Stimulated activated CD4-positive, alpha-beta T cell treated with anti-CD3 and anti-CD28 coated beads, Interleukin-1b, Interleukin-23, amount 100 ng/mL, for 1 hour (primary cell): ENCODE measurements at places on chromosomes 6 and 20.

GRCh38 chr6:112289038-112289566 is 34.7 kb upstream of the LAMA4 start:
- no peak for DNase-seq

DNA sequence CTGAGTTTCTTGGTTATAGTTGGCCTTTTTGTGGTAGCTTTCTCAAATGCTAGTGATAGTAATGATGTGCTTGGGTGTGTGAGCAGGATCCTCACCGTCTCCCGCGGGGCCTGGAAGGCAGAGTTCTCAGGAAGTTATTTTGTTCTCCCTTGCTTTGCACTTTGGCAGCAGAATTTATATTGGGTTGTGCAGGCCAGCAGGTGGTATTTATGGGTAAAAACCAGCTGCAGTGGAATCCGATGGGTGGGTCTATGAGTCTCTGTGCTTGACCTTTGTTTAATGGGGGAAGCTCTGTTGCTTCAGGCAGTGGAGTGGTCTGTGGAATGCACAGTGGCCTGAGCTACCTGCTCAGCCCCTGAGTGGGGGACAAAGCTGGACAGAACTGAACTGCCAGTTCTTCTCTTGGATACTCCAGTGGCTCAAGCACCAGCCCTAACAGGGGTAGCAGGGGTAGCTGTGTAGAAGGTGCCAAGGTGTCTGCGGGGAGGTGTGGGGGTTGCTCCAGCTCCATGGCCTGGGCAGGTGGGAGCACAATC is 27.3 kb downstream of the IGF2R start:
- no peak for DNase-seq

DNA sequence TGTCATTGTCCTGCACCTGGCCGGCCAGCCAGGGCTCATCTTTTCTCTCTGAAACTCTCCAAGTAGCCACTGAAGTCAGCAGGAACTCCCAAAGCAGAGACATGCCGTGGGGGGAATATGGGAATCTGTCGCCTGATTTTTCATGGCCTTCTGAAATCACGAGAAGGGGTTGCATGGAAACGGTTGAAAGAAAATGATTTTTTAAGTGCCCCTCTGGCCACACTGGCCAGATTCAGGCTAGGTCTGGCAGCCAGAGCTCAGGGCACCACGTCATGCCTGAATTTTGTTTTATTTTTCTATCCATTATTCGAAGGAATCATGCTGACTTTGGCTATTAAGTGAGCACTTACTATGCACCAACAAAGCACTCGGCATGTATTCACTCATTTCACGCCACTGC is 65.2 kb downstream of the EYA2 start:
- no peak for DNase-seq

DNA sequence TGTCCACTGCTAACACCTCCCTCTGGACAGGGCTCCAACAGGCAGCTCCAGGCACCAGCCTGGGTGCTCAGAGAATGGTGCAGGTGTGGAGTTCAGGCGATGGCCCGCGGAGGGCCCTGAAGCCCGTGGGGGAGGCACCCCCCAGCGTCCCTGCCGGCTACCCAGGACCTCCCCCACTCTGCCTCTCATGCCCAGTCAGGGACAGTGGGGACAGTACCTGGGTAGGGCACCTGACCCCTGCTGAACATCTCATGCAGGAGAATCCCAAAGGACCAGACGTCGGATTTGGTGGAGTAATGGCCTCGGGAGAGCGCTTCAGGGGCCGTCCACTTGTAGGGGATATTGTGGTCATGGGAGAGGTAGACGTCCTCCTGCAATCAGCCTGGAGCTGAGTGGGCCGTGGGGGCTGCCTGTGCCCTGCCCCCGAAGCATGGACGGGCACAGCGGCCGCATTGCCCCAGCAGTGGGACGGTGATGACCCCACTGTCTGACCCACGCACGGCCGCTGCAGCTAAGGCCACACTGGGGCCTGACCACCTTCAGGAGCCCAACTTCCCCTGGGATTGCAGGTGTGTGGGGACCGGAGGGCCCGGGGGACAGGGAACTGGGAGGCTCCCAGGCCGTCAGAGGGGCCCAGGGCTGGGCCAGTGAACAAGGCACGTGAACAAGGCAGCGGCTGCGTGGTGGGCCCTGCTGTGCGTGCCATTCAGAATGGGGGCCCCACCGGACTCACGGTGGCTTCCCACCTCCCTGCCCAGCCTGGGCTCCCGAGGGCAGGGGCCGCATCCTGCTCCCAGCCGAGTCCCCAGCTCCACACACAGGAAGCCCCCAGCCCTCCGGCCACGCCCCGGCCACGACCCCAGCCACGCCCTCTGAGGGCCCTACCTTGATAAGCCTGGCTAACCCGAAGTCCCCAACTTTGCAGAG is 7.1 kb downstream of the PTK6 start:
- DNase-seq: no peak

DNA sequence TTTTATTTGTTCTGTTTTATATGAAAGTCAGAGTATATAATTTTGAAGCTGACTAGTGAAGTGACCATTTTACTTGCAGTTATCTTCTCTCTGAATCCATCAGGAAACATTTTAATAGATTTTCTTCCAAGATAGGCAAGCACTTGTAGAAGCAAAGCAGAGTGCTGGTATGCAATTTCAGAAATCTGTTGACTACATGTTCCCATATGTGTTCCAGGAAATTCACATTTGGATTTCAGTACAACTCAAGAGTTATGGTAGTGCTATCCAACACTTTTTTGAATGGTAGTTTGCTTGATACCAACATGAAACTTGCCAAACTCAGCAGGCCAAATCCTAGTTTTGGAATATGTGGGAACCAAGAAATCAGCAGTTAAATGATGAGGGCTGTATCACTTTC is 94.0 kb downstream of the CENPW start:
- no peak for DNase-seq

DNA sequence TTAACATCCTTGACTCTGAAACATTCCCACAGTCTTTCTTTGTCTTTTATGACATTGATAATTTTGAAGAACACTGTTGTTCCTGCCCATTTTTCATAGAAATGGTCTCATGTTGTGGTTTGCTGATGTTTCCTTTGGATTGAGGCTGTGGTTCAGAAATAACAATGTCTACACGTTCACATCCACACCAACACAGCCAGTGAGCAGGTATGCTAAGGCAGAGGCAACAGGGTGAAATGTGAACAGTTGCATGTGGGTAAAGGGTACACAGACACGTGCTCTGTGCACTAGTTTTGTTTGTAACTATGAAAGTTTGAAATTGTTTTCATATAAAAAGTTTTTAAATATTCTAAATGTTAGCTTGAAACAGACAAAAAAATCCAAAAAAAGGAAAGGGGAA is 78.4 kb downstream of the GINS1 start:
- no peak for DNase-seq

DNA sequence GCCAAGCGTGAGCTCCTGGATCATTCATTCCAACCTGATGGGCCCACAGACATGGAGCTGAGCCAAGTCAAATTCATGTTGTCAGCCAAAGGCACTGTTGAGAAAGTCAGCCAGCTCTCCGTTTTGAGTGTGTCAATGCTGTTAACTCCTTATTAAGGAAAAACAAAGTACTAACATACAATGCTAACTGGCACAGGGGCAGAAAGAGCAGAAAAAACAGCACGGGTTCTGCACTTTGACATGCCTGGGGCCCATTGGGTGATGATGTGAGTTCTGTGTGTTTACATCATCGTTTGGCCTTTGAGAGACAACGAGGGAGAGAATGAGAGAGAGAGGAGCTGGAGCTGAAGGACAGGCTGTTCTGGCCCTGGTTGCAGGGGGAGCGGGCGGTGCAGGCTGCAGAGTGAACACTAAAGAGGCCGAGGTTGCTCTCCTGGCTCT is 85.9 kb downstream of the SMOC2 start:
- DNase-seq: no peak

DNA sequence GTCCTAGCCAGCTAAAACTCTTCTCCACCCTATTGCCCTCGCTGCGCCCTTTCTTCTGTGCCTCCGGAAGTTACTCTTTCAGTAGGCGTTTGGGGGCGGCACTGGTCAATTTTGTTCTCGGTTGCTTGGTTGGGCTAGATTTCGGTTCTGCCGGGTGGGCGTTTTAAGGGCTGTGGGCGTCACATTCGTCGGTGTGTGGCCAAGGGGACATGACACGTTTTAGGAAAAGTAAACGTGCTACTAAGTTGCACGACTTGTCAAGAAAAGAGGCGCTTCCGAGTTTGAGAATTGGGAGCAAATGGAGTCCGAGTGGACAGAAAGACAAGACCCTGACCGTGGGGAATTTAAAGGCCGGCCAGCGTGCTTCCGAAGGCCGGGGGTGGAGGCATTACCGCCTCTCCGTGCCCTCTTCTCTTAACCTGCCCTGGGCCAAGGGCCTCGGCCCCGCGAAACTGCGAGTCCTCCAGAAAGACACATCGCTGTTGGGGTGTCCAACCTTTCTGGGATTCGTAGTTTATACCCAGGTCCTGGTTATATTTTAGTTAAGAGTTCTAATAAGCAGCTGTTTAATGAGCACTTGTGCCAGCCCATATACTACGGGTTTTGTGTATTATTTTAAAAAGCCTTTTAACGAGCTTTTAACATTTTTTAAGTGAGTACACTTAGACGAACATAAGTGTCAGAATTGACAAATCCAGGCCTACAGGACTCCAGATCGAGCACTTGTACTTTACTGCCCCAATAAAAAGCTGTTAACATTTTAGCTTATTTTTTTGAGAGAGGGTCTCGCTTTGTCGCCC is 664 bp upstream of the BAG6 start:
- no peak for DNase-seq

- DNase-seq: no peak
Measured at GRCh38 chr6:145818796-145819195, 4.2 kb upstream of the FBXO30 start.

DNA sequence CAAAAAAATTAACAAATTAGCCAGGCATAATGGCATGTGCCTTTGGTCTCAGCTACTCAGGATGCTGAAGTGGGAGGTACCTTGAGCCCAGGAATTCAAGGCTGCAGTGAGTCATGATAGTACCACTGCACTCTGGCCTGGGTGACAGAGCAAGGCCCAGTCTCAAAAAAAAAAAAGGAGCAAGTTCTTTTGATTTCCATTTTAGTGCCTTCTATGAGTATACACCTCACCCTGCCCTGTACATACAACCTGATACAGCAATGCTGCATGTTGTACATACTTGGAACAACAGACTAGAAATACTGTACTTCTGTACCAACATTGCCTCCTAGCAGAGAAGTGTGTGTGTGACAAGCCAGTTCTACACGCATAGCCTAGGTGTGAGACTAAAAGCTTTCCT is 97.3 kb upstream of the CARMIL1 start:
- DNase-seq: no peak

- DNase-seq: peak; percentile 72
Measured at GRCh38 chr6:73129653-73130443, 95.4 kb downstream of the KHDC1L start.

GRCh38 chr6:163253556-163254213 is 160.8 kb upstream of the QKI start:
- no peak for DNase-seq

DNA sequence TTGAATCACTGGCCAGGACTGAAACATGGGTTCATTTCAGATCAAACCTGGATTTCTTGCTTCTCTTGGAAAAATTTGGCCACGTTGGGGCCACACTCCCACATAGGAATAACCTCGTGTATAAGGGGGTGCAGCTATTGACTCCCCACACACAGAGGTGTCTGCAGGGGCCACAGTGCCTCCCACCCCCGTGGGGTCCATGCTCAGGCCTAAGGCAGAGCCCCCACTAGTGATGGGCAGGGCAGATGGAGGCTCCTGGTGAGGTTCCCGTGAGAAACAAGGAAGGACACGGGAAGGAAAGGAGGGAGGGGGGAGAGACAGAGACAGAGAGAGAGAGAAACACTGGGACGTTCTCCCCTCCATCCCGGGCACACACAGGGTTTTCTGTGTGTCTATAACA is 230.5 kb downstream of the ERMARD start:
- no peak for DNase-seq

DNA sequence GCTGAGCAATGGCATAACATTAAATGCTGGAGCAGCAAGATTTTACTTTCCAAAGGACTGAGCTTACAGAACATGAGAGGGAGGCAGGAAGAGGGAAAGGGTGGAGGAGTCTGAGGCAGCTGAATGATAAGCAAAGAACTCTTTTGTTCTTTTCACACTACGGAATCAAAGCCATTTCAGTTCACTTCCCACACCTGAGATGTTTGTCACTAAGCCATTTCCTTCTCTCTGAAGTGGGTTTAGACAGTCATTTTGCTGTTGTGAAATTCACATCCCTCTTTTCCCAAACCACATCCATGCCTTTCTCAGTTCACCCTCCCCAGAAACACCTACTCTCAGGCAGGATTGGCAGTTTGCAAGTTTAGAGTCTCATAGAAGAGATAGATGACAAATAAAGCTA is 267.9 kb downstream of the ADGRG6 start:
- DNase-seq: no peak

DNA sequence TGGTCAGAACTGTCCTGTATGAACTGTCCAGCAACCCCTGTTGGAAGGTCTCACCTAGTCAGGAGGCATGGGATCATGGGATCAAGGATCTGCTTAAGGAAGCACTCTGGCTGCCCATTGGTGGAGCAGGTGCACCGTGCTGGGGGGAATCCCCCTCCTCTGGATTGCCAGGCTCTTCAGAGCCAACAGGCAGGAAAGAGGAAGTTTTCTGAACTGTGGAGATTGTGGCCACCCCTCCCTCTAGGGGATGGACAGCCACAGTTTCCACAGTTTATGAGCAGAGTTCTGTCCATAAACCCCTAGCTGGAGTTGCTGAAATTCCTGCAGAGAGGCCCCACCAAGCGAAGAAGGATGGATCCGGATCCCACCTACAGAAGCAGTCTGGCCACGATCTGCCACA is 13.0 kb upstream of the HLA-DQB1 start:
- DNase-seq: no peak

GRCh38 chr6:140620496-140620895 is 1246.0 kb upstream of the CITED2 start:
- DNase-seq: no peak

- DNase-seq: no peak
Measured at GRCh38 chr6:85464722-85465150, 14.9 kb downstream of the NT5E start.

GRCh38 chr20:41029150-41029901 is 704 bp downstream of the TOP1 start:
- DNase-seq: no peak

DNA sequence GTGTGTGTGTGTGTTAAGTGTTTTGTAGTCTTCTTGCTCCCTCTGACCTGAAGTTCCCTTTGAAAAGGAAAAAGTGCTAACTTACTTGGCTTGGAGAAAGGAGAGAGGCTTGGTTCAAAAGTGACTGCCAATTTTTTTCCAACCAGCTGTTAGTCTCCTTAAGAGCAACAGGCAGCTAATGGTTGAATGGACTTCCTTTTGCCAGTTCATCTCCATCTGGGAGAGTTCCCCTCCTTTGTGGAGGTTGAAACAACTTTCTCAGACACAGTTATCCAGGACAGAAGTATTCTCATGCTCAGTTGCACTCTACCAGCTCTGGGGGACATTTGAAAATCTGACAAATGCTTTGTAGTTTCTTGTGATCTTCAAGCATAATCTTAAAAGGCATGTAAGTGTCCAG is 4.5 kb downstream of the RIPOR2 start:
- no peak for DNase-seq
